Stimulated activated CD4-positive, alpha-beta T cell treated with anti-CD3 and anti-CD28 coated beads, Interleukin-15, amount 100 ng/mL, for 1 hour (primary cell): ENCODE measurements at places on chromosomes 13 and 19.

GRCh38 chr19:4518345-4519171 is at the start of gene PLIN4:
Gene PLIN4 (minus strand): TSS chr19:4518486. CDS start chr19:4518272, 214 bp downstream.
- no peak for DNase-seq

GRCh38 chr13:102198418-102199311 is 203.2 kb downstream of the FGF14 start:
- no peak for DNase-seq

GRCh38 chr13:23321535-23322241 is 111.8 kb downstream of the SACS start:
- no peak for DNase-seq

- no peak for DNase-seq
Measured at GRCh38 chr19:39420769-39421168, 8.3 kb downstream of the PLEKHG2 start.

DNA sequence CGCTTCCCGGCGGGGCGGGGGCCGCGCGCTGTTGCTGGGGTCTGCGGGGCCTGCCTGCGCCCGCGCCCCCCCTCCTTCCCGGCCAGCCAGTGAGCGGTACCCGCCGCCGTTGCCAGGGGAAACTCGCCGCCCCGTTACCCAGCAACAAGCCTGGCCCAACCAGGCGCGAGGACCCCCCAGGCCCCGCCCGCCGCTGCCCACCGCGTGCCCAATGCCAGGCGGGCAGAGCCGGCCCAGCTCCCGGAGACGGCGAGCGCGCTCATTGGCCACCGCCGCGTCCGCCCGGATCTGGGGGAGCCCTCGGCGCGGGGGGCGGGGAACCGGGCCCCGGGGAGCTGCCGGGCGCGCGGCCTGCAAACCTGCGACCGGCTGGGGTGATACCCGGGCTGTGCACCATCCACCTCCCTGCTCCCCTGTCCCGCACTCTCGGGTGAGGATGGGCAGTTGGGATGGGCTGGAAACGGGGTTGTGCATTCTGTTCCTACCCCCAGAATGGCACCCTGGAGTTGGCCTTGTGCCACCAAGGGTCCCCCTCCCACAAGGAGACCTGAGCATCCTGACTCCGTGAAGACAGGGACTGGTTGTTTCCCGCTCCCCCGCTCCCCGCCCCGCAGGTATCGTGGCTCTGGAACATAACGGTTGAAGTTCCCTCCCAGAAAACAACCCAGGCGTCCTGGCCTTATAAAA is 8.8 kb upstream of the BBC3 start:
- DNase-seq = no peak

DNA sequence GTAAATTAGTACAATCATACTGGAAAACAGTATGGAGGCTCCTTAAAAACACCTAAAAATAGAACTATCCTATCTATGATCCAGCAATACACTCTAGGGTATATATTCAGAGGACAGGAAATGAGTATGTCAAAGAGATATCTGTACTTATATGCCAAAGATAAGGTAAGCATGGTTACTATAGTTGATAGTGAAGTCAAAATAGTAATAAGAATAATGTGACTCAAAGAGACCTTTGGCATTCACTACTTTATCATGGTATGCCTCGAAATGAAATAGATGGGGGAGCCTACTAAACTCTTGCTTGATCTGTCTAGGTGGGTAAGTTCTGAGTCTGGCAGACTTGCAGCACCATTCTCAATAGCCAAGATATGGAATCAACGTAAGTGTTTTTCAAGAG is 30.3 kb downstream of the FXYD5 start:
- DNase-seq = no peak

DNA sequence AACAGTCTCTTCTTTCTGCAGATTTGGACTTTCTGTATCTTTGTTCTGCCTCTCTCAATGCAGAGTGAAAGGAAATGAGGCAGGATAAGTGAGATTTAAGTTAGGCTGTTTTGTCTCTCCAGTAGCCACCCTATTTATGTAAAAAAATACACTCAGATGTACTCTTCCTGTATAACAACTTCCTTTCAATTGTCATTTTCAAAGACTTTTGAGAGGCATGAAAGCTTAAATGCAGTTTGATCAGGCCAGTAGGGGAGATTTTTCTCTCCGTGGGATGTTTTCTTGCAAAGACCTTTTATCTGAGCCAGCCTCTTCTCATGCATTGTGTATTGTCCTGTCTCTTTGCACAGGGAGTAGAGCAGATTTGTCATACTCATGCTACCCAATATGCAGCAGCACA is 166.8 kb downstream of the SLITRK5 start:
- DNase-seq = no peak

GRCh38 chr13:100179276-100179675 is 90.4 kb downstream of the PCCA start:
- DNase-seq = no peak

DNA sequence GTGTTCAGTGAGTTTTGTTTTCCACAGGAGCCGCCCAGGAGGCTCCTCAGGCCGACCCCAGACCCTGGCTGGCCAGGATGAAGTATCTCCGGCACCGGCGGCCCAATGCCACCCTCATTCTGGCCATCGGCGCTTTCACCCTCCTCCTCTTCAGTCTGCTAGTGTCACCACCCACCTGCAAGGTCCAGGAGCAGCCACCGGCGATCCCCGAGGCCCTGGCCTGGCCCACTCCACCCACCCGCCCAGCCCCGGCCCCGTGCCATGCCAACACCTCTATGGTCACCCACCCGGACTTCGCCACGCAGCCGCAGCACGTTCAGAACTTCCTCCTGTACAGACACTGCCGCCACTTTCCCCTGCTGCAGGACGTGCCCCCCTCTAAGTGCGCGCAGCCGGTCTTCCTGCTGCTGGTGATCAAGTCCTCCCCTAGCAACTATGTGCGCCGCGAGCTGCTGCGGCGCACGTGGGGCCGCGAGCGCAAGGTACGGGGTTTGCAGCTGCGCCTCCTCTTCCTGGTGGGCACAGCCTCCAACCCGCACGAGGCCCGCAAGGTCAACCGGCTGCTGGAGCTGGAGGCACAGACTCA is 12.9 kb downstream of the B3GNT3 start:
- DNase-seq = no peak

GRCh38 chr19:42287017-42287826 is 14.7 kb upstream of the PRR19 start:
- no peak for DNase-seq

GRCh38 chr13:60973529-60973928 is 442.1 kb downstream of the PCDH20 start:
- DNase-seq = no peak

- DNase-seq = peak; percentile 62
Measured at GRCh38 chr19:56120371-56121179, 520 bp downstream of the ZNF787 start.

DNA sequence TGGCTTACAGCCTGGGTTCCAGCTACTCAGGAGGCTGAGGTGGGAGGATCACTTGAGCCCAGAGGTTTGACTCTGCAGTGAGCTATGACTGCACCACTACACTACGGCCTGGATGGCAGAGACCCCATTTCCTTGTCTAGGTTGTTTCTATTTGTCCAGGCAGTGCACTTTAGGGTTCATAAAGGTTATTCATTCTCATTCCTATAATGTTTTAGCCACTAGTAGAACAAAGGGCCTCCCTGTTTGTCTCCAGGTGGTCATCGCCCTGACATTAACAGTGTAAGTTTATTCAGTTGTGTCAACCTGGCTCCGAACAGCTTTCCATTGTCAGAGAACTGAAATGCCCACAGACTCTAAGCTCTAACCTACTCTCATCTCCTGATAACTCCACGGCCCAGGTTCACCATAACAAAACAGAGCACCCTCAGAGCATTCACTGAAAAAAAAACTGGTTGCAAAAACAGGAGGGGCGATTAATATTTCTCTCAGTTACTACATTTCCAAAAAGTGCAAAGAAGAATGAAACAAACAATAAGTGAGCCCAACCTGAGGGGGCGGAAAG is 37.1 kb downstream of the SMAD9 start:
- DNase-seq = no peak

DNA sequence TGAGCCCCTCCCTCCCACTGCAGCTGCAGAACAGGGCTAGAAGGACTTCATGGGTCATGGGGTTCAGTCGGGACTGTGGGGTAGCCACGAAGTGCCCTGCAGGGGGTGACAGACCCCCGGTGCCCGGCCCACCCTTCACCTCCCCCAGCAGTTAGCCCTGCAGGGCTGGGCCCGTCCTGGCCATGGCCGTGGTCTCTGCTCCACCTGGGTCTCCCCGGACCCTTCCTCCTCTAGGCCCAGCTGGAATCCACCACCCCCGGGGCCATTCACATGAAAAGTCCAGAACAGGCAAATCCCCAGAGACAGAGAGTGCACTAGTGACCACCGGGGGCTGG is 17.3 kb downstream of the MKNK2 start:
- no peak for DNase-seq

- DNase-seq = no peak
Measured at GRCh38 chr13:58728126-58728525, 1096.6 kb downstream of the PCDH17 start.

DNA sequence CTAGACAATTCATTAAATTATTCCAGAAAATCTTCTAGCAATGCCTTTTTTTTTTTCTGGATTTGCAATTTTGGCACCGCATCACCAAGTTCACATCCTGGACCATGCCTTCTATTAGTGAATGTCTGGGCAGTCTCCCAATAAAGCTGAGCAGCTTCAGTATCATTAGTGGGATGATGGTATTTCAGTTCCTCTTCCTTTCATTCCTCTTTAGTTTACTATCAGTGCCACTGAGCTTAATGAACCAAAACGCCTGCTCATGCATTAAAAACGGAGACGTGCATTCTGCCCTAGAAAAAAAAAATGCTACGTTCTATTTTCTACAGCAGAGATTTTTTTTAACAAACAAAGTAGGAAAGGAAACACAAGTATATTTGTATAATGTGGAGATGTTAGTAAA is 343.0 kb downstream of the PCDH9 start:
- DNase-seq = no peak

GRCh38 chr13:30153545-30154426 is 153.6 kb downstream of the KATNAL1 start:
- DNase-seq = no peak

GRCh38 chr19:41565379-41565720 is 10.6 kb upstream of the CEACAM21 start:
- DNase-seq = no peak

DNA sequence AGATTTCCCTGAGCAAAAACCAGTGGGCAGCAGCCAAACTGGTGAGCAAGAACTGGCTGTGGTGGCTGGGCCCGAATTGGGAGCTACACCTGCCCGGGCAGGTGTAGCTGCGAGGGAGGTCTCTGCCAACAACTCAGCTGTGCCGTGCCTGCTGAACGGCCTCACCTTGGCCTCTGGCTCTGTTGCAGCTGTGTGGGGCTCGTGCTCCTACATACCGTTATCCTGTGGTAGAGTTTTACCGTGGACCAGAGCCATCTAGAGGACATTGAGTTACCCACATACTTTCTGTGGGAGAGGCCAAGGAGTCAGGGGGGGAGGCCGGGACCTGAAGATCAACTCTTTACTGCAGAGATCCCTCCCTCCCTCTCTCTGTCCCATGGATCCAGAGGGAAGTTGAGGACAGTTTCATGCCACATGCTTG is 113.2 kb downstream of the TM9SF2 start:
- DNase-seq = no peak

DNA sequence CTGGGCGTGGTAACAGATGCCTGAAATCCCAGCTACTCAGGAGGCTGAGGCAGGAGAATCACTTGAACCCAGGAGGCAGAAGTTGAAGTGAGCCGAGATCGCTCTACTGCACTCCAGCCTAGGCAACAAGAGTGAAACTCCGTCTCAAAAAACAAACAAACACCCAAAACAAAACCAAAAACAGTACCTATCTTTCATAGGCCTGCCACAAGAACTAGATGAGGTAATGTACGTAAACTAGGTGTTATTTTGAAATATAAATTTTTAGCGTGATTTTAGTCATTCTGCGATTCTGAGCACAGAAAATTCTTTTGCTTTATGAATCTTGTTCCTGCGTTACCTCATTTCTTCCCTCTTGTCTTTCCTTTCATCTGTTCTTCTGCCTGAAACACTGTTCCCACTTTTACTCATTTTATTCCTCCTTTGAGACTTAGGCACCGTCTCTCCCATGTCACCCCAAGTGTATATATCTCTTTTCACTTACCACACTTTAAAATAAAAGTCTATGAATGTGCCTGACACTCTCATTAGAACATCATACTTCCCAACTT is 238.2 kb upstream of the HTR2A start:
- no peak for DNase-seq

GRCh38 chr13:113155982-113156655 is 2.3 kb upstream of the PROZ start:
- no peak for DNase-seq

- DNase-seq = no peak
Measured at GRCh38 chr13:87680298-87680697, 9.1 kb downstream of the SLITRK5 start.

- no peak for DNase-seq
Measured at GRCh38 chr13:66207610-66208009, 1022.5 kb downstream of the PCDH9 start.

DNA sequence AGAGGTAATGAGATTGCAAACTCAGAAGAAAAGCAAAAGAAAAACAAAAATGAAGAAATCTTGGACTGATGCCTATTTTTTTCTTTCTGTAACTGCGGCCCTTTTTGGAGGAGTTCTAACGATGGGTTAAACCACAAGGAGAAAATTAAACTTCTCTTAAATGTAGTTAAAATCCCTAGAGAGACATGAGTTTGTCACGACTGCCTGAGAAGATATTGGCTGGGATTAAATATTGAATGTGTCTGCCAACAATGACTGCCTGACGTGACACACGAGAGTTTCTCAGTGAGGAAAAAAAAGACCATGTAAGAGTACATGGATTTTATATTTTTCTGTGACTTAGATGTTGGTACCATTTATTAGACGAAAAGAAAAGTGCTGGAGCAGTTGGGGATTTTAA is 1013.4 kb downstream of the PCDH9 start:
- DNase-seq = no peak

GRCh38 chr13:111975539-111976473 is 91.1 kb upstream of the SOX1 start:
- DNase-seq = no peak

GRCh38 chr19:7213628-7214323 is 80.4 kb downstream of the INSR start:
- DNase-seq = no peak

DNA sequence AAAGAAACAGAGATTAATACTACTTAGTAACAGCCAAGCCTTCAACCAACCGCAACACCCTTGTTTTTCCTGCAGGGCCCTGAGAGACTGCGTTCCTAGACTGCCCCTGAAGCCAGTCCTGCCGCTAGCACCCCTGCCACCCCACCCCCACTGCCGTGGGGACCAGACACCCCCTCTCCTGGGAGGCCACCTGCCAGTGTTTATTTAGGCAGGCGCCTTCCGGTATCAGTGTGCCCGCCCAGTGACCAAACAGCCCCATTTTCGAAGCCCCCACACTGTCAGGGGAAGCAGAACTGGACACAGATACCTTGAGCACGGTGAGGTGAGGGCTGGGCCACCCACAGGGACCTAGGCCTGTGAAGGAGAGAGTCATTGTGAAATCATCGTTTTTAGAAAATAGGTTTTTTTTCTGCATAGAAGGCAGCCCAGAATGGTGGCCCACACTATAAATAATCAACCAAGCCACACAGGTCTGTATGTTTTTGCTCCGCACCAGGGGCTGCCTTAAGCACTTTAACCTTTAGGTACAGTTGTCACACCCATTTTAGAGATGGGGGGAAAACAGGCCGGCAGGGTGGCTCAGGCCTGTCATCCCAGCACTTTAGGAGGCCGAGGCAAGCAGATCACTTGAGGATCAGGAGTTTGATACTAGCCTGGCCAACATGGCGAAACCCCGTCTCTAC is 3.5 kb upstream of the TLE5 start:
- no peak for DNase-seq
